Bronchial epithelial cell (primary cell): ENCODE measurements at places on chromosomes 6 and 20.
A peak's percentile ranks its signal among the peaks of the same experiment; 100 is the strongest.

DNA sequence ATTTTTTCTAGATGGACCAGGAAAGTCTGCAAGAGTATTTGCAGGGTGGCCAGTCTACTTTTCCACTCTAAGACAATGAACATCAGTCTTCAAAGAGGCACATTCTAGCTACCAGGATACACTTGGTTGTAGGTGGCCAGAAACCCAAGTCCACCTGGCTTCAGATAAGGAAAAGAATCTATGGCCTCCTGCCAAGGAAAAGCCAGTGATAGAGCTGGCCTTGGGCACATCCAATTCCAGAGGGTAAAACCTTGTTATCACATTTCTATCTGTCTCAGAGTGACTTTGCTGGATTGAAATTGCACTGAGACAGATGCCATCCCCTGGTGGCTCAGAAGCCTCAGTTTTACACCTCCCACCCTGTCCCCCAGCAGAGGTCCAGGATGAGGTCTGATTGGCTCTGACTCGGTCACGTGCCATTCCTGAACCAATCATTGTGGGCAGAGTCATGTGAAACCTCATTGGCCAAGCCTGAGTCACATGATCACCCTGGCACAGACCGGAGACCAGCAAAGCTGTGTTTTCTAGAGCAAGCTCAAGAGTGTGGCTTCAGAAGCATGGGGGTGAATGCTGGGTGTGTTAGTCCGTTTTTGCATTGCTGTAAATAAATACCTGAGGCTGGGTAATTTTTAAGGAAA is 497.4 kb upstream of the SULF2 start:
- DNase-seq, result no peak

- no peak for DNase-seq
Measured at GRCh38 chr6:102313699-102314098, 920.2 kb downstream of the GRIK2 start.

GRCh38 chr20:6416371-6416770 is 293.5 kb upstream of the FERMT1 start:
- DNase-seq, result no peak

GRCh38 chr6:7232351-7232750 is 80.6 kb downstream of the SSR1 start:
- DNase-seq, result no peak

- DNase-seq, result no peak
Measured at GRCh38 chr20:52540509-52540908, 348.9 kb upstream of the ZFP64 start.

- no peak for DNase-seq
Measured at GRCh38 chr6:130020073-130020906, 1.9 kb downstream of the L3MBTL3 start.

DNA sequence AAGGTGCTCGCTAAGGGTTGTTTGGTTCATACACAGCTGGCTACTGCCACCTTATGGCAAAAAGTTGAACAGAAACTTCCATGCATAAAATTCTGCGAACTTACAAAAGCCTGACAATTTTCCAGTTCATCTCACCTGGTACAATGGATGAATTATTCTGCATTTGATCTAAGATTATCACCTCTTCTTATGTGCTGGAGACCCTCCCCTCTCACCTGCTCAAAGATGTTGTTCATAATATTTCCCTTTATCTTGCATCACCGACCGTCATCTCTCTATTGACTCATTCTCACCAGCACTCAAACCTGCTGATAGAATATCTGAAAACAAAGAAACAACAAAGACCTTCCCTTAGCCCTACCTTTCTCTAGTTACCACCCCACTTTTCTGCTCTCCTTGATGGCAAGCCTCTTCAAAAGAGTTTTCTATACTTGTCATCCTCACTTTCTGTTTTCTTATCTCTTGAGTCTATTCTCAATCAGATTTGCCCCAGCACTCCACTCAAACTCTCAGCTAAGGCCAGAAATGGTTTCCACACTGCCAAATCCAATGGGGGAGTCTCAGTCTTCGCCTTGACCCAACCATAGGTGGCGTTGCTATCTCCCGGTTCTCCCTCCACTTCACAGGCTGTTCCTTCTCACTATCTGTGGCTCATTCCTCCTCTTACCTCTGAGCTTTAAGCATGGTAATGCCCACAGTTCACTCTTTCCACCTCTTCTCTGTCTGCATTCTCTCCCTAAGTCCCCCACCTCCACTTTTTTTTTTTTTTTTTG is 25.8 kb downstream of the SNRNP48 start:
- DNase-seq, result peak; percentile 67

GRCh38 chr20:42359617-42360016 is 741.4 kb upstream of the CHD6 start:
- no peak for DNase-seq

GRCh38 chr6:49541936-49542335 is 8.5 kb upstream of the C6orf141 start:
- peak; percentile 73 for DNase-seq

- no peak for DNase-seq
Measured at GRCh38 chr6:39897698-39898097, 36.6 kb downstream of the MOCS1 start.

DNA sequence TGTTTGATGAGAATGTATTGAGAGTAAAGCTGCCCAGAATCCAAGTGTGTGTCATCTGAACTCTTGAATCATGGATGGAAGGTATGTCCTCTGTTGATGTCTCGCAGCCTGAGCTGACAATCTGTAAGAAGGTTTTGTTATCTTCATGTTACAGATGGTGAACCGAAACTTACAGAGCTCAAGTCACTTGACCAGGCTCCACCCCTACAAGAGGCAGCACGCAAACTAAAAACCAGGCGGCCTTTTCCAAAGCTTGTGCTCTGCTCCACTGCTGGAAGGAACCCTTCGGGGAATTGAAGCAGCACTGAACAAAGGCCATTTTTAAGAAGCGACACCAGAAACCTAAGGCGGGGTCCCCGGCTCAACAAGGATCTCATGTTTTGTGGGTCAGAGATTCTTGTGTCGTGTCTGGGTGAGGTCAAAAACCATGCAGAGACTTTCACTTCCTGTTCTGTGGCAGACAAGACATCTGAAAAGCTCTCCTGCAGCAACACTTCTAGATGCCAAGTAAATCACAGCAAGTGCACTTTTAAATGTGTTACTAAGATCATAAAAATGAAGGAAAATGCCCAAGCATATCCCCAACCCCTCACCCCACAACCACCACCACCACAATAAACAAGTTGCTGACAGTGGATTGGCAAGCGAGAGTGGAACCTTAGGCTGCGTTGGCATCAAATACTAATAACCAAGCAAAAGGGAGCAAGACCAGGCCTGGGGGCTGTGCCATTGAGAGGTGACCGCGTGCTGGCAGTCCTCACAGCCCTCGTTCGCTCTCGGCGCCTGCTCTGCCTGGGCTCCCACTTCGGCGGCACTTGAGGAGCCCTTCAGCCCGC is 27.3 kb downstream of the NQO2 start:
- no peak for DNase-seq

- peak; percentile 96 for DNase-seq
Measured at GRCh38 chr6:14711056-14711703, 534.7 kb upstream of the JARID2 start.

DNA sequence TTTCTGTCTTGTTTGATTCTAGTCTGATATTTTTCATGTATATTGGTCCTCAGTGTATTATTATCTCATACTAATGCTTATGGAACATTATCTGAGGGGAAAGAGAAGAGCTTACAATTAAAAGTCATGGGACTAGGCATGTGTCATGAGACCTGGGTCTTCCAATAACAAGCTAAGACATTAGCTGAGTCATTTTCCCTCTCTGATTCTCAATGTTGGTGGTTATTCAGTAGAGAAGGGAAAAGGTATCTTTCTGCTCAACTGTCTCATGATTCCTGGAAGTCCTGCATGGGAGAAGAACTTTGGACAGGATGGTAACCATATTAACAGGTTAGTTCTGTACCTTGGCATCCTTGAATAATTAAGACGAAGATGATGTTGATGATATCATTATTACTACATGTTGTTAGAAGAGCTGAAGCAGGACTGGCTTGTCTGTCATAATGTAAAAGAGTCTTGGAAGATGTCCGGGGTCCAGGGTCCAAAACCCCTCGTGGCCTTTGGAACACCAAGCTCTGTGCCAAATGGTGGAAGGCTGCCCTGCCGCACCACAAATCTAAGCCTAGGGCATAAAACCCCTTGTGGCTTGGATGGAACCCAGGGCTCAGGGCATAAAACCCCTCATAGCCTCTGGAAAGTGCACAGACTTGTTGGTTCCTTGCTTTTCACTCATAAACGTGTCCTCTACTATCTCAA is 19.1 kb downstream of the TRIM38 start:
- no peak for DNase-seq

DNA sequence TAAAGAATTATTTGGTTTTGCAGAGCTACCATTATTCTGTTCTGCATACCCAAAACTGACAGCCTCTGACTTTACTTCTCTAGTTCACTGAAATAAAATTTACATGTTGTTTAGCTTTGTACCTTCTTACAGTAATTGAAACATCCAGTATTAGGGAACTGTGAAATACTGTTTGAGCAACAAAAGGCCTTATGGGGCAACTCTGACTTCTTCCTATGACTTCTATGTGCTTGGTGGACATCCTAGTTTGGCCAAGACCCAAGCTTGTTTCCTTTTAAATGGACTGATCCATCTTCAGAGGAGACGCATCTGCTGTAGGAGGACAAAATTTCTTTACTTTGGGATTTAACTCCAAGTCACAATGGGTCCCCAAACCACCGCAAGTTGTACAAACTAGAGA is 44.7 kb downstream of the NR2E1 start:
- DNase-seq, result no peak

DNA sequence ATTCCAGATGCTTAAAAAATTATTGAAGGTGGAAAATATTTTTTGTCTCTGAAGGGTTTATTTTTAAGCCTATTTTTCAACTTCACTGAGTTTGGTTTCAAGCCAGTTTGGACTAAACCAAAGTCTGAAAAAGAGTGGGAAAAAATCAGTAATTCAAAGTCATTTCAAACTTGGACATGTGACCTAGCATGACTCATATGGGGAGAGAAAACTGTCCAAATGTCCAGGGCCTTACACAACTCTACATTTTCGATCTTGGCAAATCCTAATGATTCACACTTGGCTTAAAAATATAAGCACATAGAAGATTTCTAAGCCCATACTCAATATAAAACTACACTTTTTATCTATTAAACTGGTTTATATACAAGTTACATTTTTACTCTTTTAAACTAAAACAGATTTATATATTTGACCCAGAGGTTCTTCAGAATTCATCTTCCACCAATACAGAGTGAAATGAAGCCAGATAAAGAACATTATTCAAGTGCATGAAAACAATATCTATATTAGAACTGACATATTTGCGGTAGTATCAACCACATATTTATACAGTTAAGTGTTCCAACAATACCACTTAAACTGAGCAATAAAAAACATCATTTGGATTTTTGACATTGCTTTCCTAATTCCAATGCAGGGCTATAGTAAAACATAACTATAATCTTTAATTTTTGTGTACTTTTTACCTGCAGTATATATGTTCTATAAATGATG is 110.3 kb upstream of the TCF21 start:
- DNase-seq, result peak; percentile 59

- no peak for DNase-seq
Measured at GRCh38 chr6:106124437-106125430, 38.6 kb downstream of the PRDM1 start.

GRCh38 chr20:46624946-46625345 is 26.3 kb downstream of the SLC13A3 start:
- DNase-seq, result no peak

GRCh38 chr20:58140787-58141425 is 87.5 kb downstream of the ANKRD60 start:
- no peak for DNase-seq

DNA sequence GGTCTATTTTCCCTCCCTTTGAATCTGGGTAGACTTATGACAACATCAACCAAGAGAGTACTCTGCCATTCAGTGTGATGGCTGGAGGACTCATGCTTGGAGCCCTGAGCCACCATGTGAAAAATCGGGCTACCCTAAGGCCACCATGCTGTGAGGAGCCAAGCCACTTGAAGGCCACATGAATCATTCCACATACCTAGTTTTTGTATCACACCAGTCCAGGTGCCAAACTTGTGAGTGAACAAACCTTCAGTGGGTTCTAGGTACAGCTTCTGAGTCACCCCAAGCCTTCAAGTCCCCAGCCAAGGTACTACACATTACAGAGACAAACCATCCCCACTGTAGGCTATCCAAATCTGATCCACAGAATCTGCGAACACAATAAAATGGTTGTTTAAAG is 37.4 kb upstream of the E2F3 start:
- peak; percentile 76 for DNase-seq

DNA sequence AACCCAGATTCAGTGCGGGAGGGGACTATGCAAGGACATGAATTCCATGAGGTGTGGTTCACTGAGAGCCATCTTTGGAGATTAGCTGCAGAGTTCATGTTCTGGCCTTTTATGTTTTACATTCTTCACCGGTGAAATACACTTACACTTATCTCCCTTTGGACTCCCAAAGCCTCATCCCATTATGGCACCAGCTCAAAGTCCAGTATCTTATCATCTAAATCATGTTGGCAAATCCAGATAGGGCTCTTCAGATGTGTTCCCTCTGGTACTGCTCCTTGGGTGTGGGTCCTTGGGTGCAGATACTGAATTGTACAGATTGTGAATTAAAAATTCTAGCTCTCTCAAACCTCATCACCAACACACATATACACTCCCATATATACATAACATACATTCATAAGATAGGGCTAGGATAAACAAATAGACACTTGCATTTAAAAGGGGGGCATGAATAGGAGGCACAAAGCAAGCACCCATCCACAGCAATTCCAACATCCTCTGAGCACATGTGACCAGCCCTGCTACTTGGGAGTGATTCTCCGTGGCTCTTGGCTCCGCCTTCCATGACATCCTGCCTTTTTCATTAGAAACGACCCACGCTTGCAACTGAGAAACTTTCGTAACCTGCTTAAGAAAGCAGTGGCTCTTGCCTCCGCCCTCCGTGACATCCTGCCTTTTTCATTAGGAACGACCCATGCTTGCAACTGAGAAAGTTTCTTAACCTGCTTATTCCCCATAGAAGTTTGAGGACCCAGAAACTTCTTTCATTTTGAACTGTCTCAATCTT is 53.6 kb upstream of the LRRC1 start:
- no peak for DNase-seq

DNA sequence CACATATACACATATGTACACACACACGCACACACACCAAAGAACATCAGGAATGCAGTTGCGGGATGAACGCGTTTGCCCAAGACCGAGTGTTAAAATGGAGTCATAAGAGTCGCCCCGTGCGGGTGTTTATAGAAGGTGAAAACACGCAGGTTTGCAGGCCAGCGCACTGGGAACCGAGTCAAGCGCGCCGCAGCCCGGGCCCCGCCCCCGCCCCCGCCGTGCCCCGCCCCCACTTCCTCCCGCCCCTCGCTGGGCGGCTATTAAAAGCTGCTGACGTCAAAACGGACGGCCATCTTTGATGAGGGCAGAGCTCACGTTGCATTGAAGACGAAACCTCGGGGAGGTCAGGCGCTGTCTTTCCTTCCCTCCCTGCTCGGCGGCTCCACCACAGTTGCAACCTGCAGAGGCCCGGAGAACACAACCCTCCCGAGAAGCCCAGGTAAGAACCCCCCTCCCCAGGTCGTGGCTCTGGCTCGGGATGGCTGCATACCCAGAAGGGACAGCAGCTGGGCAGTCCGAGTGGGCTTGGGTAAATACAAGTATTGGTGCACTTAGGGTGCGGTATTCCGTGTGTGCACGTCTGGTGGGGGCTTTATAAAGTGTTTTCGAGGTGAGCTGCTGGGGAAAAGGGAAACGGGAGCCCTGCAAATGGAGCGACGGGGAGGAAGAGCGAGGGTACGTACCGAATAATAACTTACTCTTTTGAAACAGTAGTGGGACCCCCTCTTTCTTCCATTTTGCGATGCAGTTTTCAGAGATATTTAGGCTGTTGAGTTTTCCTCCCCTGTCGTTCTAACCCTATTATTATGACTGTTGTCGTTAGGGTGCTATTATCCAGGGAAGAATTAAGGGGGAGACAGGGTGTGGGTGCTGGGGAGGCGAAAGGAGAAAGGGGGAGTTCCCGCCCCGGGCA is at the start of gene SNAP25:
Gene SNAP25, plus strand, starts transcription at position 295 of the 916 bp plus-strand sequence. CDS start 56,662 bp downstream, outside the sequence.
- DNase-seq, result peak; percentile 65

- no peak for DNase-seq
Measured at GRCh38 chr6:42443312-42444060, 8.2 kb downstream of the TRERF1 start.
